ENCODE measurements at places on chromosomes 5 and 9.

GRCh38 chr9:80595192-80595591 lies 1023.4 kb downstream of the TLE4 start:
- no peak for DNase-seq

DNA sequence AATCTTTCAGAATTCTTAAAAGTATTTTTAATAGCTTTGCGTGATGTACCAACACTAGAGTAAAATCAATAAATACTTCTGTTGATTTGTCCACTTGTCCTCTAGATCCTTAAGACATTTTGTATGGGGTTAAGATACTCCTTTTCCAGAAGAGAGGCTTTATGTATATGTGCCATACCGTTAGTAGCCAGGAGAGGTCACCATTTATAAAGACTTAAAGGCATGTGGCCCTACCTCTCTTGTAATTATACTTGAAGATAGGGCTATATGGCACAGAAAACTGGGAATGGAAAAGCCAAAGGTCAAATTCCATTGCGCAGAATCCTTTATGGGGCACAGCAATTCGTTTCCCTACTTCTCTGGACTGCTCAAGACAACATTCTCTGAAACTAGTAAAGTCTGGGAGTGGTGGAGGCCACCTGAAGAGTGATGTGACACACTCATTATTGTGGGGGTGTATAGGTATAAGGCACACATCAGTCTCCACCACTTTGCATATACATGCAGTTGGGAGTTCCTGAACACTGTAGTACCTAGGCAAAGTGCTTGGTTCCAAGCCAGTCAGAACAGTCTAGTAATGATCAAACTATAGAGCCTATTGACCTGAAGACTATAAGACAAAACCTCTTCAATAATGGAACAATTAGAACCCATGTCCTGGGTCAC lies 140.1 kb upstream of the FBXL17 start:
- no peak for DNase-seq

- DNase-seq, result no peak
These were observed 1989.8 kb downstream of the EFNA5 start for GRCh38 chr5:105680858-105681475.

DNA sequence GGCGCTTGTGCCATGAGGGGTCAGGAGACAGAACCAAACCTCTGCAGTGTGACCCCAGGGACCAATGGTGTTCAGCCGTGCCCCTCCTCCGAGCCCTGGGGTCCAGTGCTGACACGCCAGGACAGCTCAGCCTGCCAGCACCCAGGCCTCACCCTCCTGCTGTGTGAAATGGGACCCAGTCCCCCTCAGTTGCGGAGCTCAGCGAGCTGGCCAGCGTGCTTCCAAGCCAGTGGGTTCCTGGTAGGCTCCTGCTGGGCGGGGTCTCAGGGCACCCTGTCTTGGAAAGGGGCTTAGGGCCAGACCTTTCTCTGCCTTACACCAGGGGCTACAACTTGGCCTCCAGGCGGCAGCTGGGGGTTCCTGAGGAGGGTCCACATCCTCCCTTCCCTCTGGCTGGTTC lies 4.4 kb downstream of the RNF44 start:
- no peak for DNase-seq

DNA sequence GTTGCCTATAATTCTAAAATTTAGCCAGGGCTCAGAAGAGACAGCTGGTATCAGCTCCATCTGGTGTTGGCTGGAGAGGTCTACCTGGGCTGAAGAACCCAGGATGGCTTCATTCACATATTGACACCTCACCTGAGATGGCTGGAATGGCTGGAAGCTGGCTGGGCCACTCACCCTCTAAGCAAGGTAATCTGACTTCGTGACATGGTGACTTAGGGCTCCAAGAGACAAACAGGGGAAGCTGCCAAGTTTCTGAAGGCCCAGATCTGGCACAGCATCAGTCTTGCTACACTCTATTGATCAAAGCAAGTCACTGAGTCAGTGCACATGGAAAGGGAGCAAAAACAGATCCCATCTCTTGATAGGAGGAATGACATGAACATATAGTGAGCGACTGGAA lies 102.3 kb downstream of the EPB41L4A start:
- no peak for DNase-seq

- no peak for DNase-seq
These were observed 119.4 kb downstream of the GAS1 start for GRCh38 chr9:86827893-86828292.

GRCh38 chr9:95762322-95762721 lies 113.2 kb upstream of the ERCC6L2 start:
- no peak for DNase-seq

- no peak for DNase-seq
These were observed 572 bp downstream of the CDK5RAP2 start for GRCh38 chr9:120579139-120580050.

GRCh38 chr9:116608064-116608463 lies 79.0 kb upstream of the TRIM32 start:
- DNase-seq, result no peak

DNA sequence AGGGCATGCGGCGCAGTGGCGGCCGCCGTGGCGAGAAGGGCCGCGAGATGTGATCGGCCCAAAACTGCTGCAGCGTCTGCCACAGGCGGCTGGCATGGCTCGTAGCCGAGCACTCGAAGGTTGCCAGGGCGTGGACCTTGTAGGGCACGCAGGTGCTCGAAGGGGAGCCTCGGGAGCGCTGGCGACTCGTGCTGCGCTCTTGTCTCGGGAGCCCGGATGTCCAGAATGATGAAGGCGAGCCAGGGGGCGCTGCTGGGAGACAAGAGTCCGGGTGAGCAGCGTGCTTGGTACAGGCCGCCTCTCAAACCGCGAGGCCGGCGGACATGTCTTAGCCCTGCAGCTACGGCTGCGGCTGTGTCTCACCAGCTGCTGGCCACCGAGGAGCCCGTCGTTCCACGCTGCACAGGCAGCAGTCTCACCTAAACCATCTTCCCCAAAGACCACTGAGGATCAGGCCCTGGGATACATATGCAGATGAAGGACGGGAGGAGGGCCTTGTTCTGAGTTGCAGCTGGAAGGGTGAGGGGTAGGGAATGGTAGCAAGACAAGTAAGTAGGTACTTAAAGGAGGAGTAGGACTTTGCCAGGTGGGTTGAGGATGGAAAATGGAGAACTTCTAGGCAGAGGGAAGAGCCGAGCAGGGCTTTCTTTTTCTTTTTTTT lies 1.7 kb downstream of the CBY3 start:
- DNase-seq, result peak; percentile 73

- no peak for DNase-seq
These were observed 13.6 kb upstream of the REEP5 start for GRCh38 chr5:112935675-112936074.

- no peak for DNase-seq
These were observed 250.8 kb upstream of the IRX2 start for GRCh38 chr5:3002230-3002629.

GRCh38 chr9:77803423-77803822 lies 155.3 kb upstream of the GNA14 start:
- no peak for DNase-seq

GRCh38 chr5:117058740-117059139 lies 484.1 kb upstream of the SEMA6A start:
- no peak for DNase-seq

GRCh38 chr9:129732100-129732499 lies 20.7 kb downstream of the PTGES start:
- DNase-seq, result no peak

DNA sequence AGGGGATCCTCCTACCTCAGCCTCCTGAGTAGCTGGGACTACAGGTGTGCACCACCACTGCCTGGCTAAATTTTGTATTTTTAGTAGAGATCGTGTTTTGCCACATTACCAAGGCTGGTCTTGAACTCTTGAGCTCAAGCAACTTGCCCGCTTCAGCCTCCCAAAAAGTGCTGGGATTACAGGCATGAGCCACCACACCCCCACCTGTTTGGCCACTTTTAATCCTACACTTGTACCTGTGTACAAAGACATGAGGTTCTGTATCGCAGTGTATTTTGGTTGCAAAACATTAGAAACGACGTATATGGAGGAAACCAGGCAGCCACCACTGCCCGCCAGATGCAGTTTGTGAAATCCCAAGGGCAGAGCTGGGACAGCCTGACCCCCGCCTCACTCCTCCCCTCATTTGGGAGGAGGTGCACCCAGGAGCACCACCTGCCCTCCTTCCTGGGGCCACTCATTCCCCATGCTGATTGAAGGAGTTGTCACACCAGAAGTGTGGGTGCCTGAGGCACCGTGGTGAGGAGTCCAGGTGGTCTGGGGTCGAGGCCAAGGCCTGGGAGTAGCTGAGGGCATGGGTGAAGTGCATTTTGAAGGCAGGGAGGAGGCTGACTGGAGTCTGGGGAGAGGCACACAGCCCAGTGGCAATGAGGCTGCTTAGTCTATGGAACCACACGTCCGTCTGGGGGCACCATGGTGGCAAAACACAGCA lies 39.3 kb upstream of the OLFM1 start:
- no peak for DNase-seq

DNA sequence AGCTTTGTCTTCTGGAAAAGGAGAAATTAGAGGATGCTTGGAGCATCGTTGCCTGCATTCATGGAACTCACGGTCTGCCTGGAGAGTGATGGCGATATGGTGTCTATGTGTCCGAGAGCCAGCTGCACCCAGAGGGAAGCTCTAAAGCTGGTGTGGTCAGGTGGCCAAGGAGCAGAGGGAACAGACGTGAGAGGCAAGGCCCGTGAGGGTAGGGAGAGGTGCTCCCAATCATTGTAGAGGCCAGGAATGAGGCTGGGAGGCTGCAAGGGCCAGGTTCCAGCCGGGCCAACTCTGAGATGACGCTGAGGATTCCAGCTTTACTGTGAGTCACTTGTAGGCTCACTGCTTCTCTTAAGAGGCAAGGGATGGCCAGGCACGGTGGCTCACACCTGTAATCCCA lies 7.6 kb downstream of the FGD3 start:
- DNase-seq, result no peak

- DNase-seq, result no peak
These were observed 1.8 kb downstream of the IL6ST start for GRCh38 chr5:55993013-55993412.

DNA sequence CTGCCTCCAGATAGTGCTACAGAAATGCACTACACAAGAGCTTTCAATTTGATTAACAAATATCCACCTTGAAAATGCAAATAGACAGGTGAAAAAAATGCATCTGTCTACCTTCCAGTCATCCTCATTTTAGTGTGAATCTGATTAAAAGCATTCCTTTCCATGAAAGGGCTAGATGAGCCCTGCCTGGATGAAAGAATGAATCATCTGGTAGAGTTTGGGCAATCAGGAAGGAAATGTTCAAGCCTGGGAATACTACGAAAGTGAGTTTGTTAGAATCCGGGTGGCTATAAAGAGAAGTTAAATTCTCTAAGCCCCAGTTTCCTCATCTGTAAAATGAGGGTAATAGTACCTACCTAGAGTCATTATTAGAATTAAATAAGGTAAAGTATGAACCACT lies 142.6 kb downstream of the FAM114A2 start:
- no peak for DNase-seq

DNA sequence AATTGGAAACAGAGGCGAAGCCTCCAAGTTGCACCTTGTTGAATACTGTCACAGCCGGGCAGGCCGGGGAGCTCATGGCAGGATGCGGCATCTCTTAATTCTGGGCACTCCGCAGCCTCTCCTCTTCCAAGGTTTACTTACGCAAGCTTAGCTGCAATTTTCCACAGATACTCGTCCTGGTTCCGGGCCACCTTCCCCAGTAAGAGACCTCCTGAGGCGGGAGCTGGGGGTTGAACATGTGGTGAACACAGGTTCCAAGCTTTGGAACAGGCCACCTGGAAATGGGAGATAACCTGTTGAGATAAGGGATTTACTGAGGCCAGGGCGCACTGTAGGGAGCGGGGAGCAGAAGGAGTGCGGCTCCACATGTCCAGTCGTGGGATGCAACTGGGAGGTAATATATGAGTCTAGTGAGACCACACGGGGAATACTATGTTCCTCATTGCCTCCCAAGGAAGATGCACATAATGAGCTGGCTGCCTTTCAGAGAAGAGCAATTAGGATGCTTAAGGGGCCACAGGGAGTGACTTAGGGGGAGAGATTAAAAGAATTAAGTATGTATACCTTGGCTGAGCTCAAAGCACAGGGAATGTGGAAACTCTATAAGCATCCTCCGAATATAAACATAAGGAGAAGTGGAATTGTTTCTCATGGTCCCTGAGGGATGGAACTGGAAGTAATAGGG lies 335.2 kb downstream of the CWC27 start:
- DNase-seq, result no peak

GRCh38 chr9:125376261-125377226 lies 114.9 kb downstream of the GAPVD1 start:
- no peak for DNase-seq

GRCh38 chr5:134543820-134544614 lies 18.5 kb downstream of the JADE2 start:
- peak; percentile 15 for DNase-seq

DNA sequence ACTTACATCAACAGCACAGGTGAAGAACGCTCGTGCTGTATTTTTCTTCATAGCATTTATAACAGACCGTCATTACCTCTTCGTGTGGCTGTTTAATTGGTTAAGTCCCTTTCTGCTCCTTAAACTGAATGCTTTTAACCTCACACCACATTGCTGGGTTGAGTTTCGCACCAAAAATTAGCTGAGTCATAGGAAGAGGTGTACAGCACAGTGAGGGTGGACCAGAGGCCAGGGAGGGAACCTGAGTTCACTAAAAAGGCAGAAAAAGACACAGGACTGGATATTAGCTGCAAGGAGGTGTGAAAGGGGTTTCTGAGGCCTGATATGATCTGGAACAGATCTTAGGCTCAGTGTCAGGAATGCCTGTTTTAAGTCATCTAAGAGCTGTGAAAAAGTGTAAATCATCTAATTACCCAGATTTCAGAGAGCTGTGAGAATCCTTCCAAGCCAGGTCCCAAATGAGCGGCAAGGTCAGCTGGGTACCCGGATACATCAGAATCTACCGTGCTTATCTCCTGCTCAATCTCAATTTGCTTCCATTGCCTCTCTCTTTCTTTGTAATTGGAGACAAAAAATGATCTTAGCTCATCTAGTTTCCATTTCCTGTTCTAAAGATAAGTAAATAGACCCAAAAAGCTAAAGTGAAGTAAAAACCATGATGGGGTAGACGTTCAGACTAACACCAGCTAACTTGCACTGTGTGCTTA lies 7.1 kb upstream of the CFAP90 start:
- no peak for DNase-seq

DNA sequence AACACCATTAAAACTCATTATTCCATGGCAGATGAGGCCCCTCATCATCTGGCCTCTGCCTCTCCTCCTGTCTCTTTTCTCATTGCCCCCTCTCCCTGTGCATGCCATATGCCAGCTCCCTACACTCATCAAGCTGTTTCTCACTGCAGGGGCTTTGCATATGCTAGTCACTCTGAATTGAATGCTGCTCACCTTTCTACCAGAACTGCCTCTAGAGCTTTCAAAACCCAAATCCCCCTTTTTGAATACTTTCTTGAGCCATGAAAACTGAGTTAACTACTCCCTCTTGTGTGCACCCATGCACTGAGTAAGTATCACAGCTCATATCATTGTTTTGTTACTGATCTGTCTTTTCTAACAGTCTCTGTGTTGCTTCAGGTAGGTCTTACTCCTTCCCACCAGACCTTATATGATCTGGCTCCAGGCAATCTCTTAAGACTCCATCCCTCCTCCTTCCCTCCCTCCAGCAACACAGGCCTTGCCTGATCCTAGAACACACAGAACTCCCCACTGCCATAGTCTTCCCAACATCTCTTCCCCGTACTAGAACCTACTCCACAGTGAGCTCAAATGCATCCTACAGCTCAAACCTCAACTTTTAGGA lies 60.5 kb downstream of the ASTN2 start:
- no peak for DNase-seq
